Activated T-helper 1 cell treated with anti-CD3 and anti-CD28 coated beads, Interleukin-2, amount 50 U/mL, for 16 hours (primary cell): ENCODE measurements at places on chromosomes 2 and 18.

- no peak for DNase-seq
These were observed 82.4 kb downstream of the DTNB start for GRCh38 chr2:25590921-25591505.

DNA sequence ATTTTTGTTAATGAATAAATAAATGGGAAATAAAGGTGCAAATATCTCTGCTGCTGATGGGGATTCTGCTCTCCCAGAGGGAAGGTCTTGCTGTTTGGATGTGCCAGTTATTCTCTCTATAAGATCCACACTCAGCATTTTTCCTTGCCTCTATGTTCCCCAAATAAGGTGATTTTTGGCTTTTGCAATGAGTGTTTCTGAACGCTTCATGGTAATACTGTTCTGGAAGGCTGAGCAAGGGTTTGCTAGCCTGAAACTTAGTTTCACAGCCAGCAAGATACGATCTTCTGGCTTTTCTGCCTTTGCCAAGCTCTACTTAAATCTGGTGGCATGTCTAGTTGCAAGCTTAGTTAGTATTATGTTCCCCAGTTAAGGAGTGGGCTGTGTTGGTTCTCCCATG, 114.6 kb downstream of the LPIN1 start:
- no peak for DNase-seq

- DNase-seq, result no peak
These were observed 162.3 kb upstream of the REV1 start for GRCh38 chr2:99651930-99652670.

- no peak for DNase-seq
These were observed 19.4 kb downstream of the PSMD14 start for GRCh38 chr2:161327582-161327981.

GRCh38 chr2:3108105-3108504, 269.5 kb downstream of the EIPR1 start:
- DNase-seq, result no peak

DNA sequence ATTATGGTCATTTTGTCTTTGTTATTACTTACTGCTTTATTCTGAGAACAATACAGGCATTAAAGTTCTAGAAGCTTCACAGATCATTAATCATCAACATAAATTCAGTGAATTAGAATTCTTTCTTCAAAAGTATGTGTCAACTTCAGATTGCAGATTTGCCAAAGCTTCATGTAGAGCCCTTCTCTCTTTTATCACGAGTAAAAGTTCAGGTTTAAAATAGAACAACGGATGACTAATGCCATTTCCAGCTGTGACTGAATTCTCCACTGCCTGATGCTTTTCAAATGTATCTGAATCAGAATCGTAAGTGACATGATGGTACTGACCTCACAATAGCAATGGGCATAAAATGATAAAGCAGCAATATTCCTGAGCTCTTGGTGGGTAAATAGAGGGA, 116.0 kb downstream of the ABCA12 start:
- DNase-seq, result no peak

- DNase-seq, result no peak
These were observed 11.7 kb upstream of the KIF1A start for GRCh38 chr2:240831594-240832204.
